GM23338 (cell line): ENCODE measurements at places on chromosomes 7 and 10.

DNA sequence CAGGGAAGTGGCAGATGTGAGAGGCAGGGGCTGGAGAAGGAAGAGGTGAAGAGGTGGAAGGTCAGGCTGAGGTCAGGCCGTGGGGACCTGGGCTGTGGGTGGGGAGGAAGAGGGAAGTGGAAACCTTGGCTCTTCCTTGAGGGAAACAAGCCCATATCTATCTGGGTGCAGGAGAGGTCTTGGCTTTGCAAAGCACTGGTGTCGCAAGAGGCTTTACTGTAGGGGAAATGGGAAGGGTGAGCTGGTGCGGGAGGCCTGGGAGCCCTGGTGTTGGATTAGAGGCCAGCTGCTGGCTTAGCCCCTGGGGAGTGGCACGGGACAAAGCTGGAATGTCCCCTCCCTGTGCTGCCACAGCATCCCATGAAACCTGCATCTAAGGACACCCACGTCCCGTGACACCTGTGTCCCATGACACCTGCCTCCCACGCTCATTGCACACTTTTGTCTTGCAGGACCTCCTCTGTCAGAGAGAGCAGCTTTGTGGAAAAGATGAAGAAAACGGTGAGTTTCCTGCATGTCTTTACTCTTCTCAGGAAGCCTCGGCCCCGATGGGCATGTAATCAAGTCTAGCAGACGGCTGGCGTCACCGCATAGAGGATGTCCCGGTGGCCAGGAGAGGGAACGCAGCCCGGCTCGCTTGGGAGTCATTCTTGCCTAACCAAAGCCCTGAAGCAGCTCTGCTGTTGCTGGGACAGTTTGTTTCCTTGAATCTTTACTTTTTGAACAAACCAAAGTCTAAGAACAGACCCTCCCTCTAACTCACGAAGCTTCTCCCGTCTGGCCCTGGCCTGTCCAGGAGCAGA is 22.2 kb downstream of the TMEM120A start:
- peak; percentile 73 for DNase-seq

DNA sequence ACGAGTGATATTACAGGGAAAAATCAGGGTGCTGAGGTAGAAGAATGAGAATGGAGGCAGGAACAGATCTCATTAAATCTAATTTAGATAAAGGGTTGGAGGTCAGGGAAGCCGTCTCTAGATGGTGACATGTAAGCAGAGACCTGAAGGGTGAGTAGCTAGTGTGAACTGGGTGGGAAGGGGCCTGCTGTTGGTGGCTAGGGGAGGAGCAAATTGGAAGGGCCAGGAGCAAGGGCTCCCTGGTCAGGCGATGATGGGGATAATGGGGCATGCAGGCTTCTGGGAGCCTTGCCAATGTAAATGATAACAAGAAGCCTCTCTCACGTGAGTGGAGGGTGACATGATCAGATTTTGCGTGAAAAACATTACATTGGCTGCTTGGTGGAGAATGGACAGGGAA is 76.3 kb downstream of the WDFY4 start:
- no peak for DNase-seq

- peak; percentile 75 for DNase-seq
Observed at GRCh38 chr7:64951250-64951848, 39.5 kb downstream of the ZNF117 start.

DNA sequence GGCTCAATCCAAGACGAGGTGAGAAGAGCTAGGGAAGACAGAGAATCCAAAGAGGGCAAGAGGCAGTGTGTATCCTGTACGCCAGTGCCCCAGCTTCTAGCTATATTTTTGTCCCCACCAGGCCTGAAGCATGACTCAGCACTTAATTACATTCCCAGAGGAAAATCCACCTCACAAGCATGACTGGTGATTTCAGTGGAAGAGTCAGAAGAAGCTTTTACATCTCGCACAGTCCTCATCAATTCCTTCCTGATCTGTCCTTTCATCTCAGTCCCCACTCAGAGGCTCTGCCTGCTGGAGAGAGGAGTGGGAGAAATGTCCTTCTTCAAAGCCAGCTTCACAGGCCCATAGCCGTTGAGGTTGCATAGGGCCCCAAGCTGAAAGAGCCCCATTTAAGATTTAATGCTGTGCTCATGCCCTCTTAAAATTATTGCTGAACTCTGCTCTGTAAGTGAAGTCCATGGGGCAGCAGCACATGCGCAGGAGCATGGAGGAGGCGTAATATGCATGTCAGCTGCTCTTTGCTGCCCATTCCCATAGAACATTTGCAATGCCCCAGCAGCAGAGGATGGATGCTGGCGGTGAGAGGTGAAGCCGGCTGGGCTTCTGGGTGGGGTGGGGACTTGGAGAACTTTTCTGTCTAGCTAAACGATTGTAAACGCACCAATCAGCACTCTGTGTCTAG is 39.0 kb upstream of the AOAH start:
- DNase-seq: peak; percentile 24

GRCh38 chr7:75849573-75849972 is 29.3 kb upstream of the RHBDD2 start:
- DNase-seq: no peak

DNA sequence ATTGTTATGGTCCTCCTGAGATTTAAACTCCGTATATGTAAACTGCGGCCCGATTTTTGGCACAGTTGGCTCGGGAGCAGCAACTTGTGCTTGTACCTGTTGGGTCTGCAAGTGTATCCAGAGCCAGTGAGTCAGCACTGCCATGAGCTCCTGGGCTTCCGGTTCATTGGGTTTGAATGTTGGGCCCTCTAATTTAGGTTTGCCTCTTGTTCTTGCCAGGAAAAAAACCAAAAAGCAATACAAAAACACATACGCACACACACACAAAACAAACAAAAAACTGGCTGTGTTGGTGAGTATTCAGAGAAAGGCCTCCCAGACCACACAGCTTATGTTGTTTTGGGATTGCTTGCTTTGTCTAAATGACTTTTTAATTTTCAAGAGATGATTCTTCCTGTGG is 26.3 kb downstream of the SND1 start:
- DNase-seq: no peak

- peak; percentile 92 for DNase-seq
Observed at GRCh38 chr7:30671793-30672465, 10.3 kb downstream of the CRHR2 start.

DNA sequence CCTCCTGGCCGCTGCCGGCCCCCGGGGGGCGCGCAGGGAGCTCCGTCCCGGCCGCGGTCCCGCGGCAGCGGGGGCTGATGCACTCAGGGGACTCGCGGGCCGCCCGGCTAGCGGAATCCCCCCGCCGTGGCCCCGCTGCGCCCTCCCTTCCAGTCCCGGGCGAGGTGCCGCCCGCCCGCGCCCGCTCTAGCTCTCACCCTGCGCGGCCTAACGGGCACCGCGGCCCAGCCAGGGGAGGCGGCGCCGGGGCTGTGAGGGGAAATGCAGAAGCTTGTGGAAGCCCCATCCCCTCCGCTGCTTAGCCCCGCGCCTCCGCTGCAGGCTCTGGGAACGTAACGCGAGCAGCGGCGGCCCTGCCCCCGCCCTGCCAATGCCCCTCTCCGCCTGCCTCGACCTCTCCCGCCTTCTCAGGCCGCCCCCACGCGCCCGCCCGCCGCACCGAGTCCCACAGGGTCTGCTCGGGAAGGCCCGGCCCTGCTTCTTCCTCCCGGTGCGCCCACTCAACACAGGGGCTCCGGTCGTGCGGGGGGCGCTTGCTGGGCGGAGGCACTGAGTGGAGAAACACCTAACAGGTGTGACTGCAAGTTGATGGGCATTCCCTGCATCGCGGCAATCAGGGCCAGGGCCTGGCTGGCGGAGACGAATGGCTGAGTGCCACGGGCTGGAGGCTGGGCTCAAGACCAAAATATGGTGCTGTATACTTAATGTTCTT is 384 bp upstream of the TMEM229A start:
- DNase-seq: peak; percentile 79

GRCh38 chr7:21771906-21772610 is 173.6 kb downstream of the CDCA7L start:
- peak; percentile 80 for DNase-seq

- DNase-seq: no peak
Observed at GRCh38 chr7:17005271-17005670, 123.5 kb upstream of the AGR3 start.

GRCh38 chr10:72421885-72422540 is 67.3 kb upstream of the DNAJB12 start:
- DNase-seq: peak; percentile 84

DNA sequence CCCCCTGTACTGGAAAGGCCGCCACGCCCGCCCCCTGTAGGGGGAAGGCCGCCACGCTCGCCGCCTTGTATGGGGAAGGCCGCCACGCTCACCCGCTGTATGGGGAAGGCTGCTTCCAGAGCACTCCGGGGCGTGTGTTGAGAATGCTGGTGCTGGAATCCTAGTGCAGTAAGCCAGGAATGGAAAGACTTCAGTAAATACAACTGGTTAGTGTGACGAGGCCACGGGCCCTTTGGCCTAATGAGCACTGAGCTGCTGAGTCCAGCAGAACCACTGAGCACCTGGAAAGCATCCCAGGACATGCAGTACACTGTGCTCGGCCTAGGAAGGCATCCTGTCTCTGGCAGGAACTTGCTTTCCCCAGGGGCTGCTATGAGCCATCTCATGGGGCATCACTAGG is 398.9 kb downstream of the PTPRN2 start:
- no peak for DNase-seq

DNA sequence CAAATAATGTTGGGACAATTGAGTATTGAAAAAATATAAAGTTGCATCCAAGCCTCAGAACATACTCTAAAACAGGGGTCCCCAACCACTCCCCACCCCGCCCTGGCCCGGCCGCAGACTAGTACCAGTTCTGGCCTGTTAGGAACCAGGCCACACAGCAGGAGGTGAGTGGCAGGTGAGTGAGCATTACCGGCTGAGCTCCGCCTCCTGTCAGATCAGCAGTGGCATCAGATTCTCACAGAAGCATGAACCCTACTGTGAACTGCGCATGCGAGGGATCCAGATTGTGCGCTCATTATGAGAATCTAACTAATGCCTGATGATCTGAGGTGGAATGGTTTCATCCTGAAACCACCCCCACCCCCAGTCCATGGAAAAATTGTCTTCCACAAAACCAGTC is 19.4 kb downstream of the HIPK2 start:
- no peak for DNase-seq

DNA sequence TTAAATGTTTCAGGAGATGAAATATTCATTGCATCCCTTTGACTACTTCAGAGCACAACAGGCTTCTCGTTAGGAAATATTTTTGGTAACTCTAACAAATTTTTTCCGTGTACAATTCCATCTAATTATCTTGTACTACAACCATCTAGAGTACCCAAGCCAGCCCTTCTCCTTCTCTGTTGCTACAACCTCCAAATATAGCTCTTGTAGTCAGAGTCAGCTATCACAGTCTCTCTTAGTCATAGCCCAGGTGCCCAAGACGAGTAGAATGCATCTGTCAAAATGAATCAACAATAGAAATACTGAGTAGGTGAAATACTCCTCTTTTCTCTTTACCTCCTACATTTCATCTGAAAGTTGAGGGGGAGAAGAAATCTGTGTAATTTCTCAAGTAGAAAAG is 74.0 kb downstream of the INHBA start:
- DNase-seq: peak; percentile 31

- peak; percentile 91 for DNase-seq
Observed at GRCh38 chr7:141649865-141650634, 51.9 kb downstream of the DENND11 start.

DNA sequence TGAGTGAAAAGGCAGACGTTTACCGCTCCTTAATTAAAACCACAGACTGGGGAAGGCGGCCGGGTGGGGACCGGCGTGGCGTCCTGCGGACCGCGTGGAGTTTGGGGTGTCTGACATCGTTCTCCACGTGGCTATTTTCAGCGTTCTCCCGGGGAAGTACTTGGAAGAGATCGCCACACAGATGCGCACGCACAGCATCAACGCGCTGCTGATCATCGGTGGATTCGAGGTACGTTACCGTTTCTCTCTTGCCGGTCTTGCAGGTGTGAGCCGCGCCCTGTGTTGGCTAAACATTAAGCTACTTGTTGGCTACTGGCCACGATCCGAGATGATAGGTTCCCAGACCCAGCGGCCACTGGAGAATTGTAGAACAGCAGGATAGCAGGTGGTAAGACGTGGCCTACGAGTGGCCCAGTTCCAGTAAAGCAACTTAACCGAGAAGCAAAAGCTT is 51.3 kb downstream of the PFKP start:
- DNase-seq: no peak

DNA sequence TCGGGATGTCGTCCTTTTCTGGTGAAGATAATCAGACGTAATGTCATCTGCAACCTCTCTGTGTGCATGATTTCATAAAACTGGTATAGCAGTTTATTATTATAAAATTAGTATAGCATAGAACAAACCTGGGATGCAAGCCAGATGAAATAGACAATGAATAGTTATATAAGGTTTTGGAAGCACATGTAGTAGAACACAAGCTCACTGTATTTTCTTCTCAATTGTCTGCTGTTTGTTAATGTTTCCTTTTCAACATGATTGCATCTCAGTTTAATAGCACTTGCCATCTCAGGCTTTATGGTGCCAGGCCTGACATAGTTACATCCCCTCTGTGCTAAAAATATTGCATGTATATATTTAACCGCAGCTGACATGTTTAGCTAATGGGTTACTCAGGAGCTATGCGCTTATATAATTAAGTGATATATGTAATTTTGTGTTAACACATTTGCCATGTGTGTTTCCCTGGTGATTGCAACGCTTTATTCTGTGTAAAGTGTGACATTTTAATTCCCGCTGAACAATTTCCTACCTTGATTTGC is 132.7 kb downstream of the ARID5B start:
- DNase-seq: no peak

GRCh38 chr7:92798517-92799249 is 37.7 kb downstream of the CDK6 start:
- DNase-seq: no peak

DNA sequence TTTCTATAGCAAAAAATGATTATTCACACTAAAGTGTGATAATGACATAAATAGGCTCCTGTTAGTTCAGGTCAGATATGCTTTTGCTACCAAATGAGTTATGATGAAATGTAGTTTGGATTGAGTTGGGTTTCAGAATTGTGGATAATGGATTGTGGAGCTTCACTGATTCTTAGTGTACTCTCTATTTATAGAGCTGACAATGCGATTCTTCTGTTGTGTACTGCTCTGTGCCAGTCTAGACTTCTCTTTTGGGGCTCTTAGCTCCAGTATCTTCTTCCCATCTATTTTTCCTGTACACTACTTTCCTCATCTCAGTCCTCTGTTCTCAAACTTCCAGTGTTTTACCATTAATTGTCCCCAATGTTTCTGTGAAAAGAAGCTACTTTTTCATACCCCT is 7.5 kb downstream of the STMP1 start:
- DNase-seq: no peak

DNA sequence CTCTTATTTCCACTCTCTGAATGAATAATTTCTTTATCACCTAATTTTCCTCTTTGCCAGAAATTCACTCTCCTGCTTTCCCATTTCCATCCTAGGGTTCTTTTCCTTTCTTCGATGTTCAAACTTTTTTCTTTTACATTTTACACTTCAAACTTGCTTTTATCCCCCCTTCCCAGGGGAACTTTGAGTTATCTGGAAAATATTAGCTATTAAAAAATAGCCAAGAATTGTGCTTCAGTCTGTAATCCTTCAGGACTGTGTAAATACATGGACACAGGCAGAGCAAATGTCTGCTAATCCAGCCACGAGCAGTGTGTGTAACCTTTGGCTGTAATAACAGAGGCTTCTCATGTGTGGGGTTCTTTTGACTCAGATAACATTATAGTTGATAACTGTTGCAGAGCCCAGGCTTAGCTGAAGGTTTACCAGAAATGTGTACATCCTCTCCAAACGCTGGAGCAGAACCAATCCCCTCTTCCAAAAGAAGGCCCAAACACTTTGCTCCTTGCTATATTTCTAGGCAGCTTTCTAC is 4.6 kb downstream of the ASB4 start:
- no peak for DNase-seq

GRCh38 chr7:70241536-70242175 is 643.4 kb downstream of the AUTS2 start:
- DNase-seq: peak; percentile 8
